ENCODE measurements at places on chromosomes 12 and 14.

GRCh38 chr14:104563742-104564615 is 15.6 kb upstream of the C14orf180 start:
- peak; percentile 61 for DNase-seq

DNA sequence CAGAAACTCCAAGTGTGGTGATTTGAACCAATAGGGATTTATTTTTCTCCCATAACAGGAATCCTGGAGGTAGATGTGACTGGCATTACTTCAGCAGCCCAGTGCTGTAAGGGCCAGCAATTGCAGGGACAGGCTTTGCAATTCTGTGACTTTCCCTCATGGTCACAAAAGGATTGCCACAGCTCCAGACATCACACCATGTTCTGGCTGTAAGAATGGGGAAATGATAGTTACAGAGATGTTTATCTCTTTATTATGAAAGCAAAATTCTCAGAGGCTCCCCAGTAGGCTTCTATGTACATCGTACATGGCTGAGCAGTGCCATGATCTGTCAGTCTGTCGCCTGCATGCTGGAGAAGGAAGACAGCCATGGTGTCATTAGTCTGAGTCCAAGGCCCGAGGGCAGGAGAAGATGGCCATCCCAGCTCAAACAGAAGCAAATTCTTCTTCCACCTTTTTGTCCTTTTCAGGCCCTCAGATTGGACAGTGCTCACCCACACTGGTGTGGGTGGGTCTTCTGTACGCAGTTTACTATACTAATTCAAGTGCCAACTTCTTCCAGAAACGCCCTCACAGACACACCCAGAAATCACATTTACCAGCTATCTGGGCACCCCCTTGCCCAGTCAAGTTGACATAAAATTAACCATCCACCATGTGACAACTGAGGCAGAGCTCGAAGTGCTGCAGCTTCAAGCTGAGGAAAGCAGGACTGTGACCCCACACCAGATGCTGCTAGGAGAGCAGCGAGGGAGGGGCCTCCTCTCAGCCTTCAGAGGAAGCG is 17.2 kb downstream of the ZBTB42 start:
- DNase-seq: no peak

DNA sequence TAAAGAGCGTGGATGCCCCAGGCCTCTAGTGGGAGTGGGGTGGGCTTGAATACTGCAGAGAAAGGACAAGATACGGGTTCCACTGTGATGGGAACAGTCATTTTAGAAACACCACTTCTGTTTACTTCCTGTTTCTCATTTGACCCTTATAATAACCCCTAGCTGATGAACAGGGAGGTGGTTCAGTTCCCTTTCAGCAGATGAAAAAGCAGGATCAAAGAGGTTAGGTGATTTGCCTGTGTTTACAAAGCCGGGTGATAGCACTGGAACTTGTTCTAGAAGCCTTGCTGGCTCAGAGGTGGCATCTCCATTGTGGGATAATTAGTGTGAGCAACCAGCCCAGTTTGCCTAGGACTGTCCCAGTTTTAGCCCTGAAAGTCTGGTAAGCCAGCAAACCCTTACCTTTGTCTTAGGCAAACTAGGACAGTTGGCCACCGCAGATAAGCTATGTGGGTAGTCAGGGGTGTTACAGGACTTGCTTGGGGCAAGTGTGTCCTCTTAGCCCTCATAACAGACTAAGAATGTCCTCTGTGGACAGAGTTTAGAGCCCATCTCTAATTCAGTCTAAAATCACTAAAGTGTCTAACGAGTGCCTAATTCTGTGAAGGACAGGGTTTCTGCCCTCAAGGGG is 7.5 kb upstream of the LRP1-AS start:
- no peak for DNase-seq

- DNase-seq: no peak
Measured at GRCh38 chr12:114895081-114895480, 211.1 kb upstream of the TBX3 start.

DNA sequence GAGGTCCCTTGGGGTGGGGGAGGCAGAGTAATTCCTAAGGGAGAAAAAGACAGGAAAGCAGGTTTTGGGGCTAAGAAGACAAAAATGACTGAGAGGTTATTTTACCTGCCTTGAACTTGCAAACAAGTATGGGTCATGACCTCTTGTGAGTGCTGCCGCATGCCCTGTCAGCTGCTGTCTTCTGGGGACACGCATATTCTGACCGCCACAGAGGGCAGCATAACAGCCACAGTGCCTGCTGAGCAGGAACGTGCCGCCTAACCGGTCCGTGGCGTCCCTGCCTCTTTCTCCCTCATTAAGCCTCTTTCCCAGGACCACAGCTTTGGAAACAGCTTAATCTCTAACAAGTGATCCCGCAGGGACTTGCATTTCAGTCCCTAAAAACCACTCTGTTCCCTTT is 51.3 kb upstream of the KCNA1 start:
- DNase-seq: no peak

Data from stimulated activated CD4-positive, alpha-beta T cell treated with anti-CD3 and anti-CD28 coated beads, Interleukin-1b, Interleukin-23, amount 100 ng/mL, for 4 hours (primary cell).